Astrocyte (in vitro differentiated cells and primary cell): ENCODE measurements at places on chromosomes 6 and 20. TPM values are rescaled to one million over a fixed set of nuclear protein-coding genes. Genes with fewer than 3 reads are reported as not detected.

DNA sequence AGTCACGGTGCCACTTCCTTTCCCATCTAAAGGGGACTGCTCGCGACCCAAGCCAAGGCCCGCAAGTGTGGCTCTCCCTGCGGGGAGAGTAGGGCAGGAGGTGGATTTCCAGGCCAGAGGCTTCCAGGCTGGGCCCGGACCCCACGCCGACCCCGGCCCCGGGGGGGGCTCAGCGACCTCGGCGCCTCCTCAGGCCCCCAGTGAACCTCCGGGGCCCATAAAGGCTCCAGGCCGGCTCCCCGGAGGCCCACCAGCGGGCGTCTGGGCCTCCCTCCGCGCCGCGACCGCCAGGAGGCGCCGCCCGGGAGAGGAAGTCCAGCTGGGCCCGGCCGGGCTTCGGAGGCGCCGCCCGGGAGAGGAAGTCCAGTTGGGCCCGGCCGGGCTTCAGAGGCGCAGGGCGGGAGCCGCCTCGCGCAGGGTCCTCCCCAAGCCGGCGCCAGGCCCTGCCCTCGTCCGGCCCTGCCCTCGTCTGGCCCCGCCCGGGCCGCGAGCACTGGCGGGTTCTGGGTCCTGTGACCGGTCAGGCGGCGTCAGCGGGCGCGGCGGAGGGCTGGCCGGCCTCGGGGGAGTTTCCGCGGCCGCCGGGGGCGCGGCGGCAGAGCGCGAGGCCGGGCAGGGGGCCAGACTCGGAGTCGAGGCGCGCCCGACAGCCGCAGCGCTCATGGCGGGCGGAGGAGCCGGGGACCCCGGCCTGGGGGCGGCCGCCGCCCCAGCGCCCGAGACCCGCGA is at the start of gene RAB32:
RAB32 (plus strand) TSS at position 623 of the 729 bp plus-strand sequence; CDS start at position 662, 39 bp downstream.
- DNase-seq = peak; percentile 88

DNA sequence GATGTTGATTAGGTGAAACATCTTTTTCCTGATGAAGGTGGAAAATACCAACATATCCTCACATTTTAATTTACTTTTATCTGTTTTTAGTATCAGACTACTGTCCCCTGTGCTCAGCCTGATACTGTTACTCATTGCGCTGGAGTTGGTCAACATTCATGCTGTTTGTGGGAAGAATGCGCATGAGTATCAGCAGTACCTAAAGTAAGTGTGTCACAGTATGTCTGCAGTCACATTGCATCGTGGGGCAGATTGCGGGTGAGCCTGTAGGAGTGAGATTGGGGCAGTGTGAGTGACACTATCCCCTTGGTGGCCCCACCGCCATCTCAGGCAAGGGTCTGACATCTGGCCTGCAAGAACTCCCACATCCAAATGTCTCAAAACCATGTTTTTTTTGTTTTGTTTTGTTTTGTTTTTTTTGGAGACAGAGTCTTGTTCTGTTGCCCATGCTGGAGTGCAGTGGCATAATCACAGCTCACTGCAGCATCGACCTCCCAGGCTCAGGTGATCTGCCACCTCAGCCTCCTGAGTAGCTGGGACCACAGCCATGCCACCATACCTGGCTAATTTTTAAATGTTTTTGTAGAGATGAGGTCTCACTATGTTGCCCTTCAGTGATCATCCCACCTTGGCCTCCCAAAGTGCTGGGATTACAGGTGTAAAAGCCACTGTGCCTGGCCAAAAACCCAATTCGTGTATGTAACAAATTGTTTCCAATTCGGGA is 27.8 kb downstream of the ERMARD start:
- no peak for DNase-seq

The BEND3 gene
- total RNA-seq = 3.7 and 4.4 TPM in 2 replicates

The MLIP gene
- total RNA-seq = 0.55 TPM in 1 of 2 replicates, not detected in the other

The GLP1R gene
- not detected in 2 replicates for total RNA-seq

The EYS gene
- 0.07 and 0.16 TPM in 2 replicates for total RNA-seq

DNA sequence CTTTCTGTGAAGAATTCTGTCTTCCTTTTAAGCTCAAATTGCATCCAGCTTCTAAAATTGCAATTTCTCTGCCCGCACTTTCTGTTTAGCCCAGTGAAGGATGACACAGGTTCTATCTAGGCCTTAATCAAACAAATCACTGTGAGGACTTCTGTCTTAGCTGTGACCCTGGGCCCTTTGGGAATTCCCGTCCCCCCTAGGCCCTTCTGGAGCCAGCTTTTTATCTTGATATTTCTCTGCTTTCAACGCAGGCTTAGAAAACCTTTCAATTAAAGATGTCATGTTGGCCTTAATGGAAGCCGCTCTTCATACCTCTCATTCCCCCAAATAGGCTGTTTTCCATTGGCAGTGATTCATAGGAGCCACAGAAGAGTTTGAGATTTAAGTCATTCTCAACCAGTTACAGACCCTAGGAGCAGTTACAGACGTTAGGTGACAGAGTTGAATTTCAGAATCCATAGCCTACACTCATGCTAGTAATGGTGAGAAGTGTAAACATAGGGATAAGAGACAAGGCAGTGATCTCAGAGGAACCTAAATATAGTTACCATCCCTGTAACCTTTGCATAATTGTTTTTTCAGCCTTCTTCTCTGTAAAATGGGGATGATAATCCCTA is 74.8 kb upstream of the FLRT3 start:
- DNase-seq = no peak

- DNase-seq = no peak
These were observed 3.3 kb downstream of the KCNK5 start for GRCh38 chr6:39225946-39226437.

- no peak for DNase-seq
These were observed 522.4 kb downstream of the HDGFL1 start for GRCh38 chr6:23091795-23092194.

DNA sequence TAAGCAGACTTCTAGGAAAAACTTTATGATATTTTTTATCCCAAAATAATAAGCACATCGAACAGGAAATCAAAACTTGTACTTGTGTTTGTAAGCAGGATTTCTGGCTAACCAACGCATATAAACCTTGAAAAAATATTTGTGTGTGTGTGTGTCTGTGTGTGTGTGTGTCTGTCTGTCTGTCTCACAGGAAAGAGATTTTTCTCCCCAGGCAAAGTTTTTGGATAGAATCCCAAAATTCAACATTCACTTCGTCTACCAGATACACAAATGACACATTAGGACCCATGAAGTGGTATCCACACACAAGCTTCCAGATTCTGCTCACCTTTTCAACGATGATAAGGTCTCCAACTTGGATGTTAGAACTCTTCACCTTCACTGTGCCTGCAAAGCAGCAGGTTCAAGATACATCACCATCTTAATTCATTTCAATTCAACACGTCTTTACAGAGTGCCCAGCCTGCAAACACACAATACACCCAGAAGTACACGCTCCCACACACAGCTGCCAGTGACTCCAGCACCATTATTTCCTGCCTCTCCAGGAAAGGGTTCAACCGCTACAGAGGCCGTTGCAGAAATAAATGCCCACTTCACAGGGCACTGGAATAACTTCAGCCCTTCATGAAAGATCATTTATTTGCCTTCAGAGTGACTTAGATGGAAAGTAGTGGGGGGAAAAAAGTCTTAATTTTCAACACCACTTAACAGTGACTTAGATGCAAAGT is 70.9 kb downstream of the ATP9A start:
- peak; percentile 25 for DNase-seq

The ADTRP gene
- 0.58 and 0.68 TPM in 2 replicates for total RNA-seq

GRCh38 chr6:52877786-52878185 is 31.7 kb downstream of the GSTA3 start:
- DNase-seq = peak; percentile 51

DNA sequence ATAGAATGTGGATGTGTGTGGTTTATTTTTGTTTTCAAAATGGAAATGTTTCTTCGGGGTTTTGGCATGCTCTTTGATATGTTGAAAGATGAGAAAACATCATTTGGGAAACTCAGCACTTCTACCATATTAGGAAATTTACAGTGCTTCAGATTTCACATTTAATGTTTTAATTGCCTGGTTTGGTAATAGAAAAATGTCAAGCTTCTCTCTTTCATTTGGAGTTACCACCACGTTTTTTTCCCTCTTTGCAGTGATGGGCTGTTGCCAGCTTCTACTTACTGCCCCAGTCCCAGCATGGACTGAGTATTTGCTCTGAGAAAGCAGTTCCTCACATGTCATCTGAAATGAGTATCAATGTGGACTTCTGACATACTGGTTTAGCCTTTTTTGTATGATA is 267.7 kb downstream of the PRL start:
- DNase-seq = peak; percentile 29

DNA sequence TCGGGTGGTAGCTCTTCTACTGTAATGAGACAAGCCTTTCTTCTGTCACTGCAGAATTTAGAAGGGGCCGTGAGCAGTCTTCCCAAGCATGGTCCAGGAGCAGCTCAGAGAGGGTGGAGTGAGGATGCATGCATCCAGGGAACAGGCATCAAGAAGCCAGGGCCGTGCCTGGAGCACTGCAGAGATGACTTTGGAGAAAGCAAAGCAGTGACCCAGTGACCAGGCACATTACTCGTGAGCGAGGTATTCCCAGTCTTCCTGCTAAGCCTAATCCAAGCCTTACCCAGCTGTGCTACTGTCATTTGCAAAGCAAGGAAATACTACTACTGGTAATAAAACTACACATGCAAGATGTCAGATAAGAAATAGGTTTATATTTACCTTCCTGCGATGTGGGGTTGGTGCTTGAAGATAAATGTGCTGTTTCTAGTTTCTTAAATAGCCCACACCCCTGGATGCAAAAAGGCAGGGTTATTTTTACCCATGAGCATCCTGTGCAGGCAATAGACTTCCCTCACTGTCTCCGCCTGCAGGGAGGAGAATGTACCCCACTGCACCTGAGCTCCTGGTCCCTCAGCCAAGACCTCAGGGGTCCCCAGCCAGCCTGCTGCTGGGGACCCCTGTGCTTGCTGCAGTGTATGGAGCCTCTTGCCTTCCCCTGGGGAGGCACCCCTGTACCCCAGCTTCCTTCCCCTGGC is 62.9 kb downstream of the SSR1 start:
- DNase-seq = no peak

DNA sequence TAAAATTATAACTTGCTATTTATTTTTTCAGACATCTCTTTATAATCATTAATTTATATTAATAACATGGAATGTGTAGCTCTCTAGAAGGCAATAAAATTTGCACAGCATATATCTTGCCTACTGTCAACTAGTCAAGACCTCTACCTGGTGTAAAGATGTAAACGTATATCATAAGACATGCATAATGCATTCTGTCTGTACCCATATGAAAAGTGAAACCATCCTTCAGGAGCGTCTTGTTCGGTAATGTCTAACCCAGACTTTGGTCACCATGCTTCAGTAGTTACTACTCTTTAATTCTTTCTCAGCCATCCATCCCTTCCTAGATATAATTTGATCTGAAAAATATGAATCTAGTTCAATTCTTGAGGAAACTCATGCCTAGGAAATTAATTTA is 21.0 kb downstream of the CEP43 start:
- DNase-seq = no peak

DNA sequence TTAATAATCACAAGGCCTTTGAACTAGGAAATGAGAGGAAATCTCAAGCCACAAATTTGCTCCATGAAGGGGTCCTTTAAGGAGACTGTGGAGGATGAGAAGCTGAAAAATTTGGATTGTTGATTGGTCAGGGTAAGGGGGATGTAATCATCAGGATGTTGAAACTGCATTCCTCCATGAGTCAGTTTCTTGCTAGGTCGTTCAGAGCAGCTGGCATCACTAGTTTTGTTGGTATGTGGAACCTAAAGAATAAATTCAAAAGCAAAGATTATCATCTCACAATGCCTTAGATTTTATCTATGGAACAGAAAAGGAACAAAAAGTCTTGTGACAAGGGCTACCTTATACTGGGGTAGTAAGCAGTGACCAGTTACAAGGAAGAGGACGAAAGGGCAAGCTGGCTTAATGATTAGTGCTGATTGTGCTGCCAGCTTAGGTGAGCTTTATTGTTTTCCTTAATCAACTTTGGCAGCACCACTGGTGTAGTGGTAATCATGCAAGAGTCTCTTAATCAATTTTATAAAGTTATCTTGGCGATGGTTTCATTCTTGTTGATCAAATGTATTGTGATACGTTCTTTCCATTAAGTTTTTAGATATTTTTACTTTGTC is 36.6 kb downstream of the CRISP2 start:
- peak; percentile 2 for DNase-seq

- peak; percentile 65 for DNase-seq
These were observed 223.0 kb upstream of the SYNCRIP start for GRCh38 chr6:85865420-85866369.

The MAS1 gene
- total RNA-seq = not detected in 2 replicates

- no peak for DNase-seq
These were observed 228.8 kb downstream of the SYNDIG1 start for GRCh38 chr20:24698189-24698588.

- peak; percentile 73 for DNase-seq
These were observed 138.8 kb downstream of the TFAP2A start for GRCh38 chr6:10276106-10276505.
